H4 (cell line): ENCODE measurements at places on chromosomes 2 and 18. TPM values are rescaled to one million over a fixed set of nuclear protein-coding genes. Genes with fewer than 3 reads are reported as not detected.
A peak's percentile ranks its signal among the peaks of the same experiment; 100 is the strongest.

DNA sequence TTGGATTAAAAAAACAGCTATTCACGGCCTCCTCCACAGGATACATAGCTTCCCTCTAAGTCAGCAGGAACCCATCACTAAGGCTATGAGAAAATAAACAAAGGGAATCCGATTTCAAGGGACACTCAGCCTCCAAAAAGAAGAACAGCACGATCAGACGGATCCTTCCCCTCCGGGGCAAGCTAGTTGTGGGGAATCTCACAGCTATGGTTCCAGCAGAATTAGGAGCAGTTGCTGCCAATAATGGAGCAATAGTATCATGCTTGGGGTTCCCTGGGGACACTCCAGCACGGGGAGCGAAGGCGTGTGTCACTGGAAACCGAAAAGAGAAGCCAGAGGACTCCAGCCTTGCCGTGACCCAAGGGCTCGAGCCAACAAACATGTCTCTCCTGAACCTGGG, 163.1 kb downstream of the TTC32 start:
- no peak for DNase-seq

ADGRF3 gene
- 0.02 TPM in 1 of 2 replicates, not detected in the other for total RNA-seq

CCDC121 gene
- 1.5 and 1.9 TPM in 2 replicates for total RNA-seq

CDK15 gene
- 8.0 and 9.2 TPM in 2 replicates for total RNA-seq

DSG3 gene
- total RNA-seq, result not detected in 2 replicates

KRTCAP3 gene
- total RNA-seq, result not detected in 2 replicates

DNA sequence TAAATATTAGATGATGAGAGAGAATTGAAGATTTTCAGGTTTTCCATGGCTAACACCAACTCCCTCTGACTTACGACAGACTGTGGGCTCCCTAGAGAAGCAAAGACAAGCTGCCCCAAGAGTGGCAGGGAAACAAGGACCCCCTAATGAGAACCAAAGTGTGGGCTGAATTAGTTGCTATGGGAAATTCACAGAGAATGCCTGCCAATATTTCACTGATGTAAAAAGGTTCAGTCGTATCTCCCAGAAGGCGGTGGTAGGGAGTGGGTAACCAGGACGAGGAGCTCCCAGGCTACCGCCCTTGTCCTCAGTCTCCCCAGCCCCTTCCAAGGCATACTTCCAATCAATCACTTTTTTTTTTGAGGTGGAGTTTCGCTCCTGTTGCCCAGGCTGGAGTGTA, 113.6 kb downstream of the LAMA1 start:
- DNase-seq, result no peak

GRCh38 chr18:8701546-8702118, 3.7 kb upstream of the MTCL1 start:
- peak; percentile 75 for DNase-seq

DNA sequence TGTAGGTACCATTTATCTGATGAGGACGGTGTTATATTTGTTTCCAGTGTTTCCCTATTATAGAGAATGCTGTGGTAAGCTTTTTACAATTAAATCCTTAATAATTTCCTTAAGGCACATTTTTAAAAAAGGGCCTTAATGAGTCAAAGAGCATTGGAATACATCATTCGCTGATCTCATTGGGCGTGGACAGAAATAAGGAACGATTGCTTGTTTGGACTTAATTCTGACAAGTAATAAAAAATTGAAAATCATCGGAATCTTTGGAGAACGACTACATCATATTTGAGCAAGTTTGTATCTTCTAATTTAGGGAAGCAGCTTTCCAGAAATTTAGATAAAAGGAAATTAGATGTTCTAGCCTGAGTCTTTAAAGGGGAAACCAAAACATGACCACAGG, 11.3 kb downstream of the AGPS start:
- DNase-seq, result no peak

DNA sequence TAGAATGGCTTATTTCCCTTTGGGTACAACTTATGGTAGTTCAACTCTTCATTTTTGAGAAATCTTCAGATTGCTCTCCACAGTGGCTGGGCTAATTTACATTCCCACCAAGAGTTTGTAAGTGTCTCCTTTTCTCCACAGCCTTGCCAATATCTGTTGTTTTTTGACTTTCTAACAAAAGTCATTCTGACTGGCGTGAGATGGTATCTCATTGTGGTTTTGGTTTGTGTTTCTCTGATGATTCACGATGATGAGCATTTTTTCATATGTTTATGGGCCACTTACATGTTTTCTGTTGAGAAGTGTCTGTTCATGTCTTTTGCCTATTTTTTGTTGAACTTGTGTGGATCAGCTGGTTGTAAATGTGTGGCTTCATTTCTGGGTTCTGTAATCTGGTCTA, 871.0 kb downstream of the EPHA4 start:
- DNase-seq, result no peak

GRCh38 chr2:45029215-45029614, 20.0 kb upstream of the SIX2 start:
- no peak for DNase-seq

- DNase-seq, result peak; percentile 46
These were observed 115.2 kb downstream of the TTC32 start for GRCh38 chr2:19786408-19787058.

HNRNPLL gene
- 32.9 and 42.3 TPM in 2 replicates for total RNA-seq

DNA sequence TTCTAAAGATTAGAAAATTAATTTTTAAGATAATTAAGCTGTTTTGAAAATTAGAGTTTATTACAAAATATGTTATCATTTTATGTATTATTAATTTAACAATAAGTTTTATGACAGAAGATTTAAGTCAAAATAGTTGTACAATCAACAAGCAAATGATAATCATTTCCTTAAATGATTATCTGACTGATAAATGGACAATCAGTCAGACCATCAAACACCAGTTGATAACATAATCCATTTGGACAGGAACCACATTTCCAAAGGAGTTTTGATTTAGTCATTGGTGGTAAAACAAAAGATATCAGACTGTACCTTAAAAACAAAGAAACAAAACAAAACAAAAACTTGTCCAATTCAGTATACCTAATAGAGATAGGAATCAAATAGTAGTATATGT, 1.9 kb downstream of the TFPI start:
- DNase-seq, result no peak

ROCK2 gene
- total RNA-seq, result 8.2 and 12.8 TPM in 2 replicates

DNA sequence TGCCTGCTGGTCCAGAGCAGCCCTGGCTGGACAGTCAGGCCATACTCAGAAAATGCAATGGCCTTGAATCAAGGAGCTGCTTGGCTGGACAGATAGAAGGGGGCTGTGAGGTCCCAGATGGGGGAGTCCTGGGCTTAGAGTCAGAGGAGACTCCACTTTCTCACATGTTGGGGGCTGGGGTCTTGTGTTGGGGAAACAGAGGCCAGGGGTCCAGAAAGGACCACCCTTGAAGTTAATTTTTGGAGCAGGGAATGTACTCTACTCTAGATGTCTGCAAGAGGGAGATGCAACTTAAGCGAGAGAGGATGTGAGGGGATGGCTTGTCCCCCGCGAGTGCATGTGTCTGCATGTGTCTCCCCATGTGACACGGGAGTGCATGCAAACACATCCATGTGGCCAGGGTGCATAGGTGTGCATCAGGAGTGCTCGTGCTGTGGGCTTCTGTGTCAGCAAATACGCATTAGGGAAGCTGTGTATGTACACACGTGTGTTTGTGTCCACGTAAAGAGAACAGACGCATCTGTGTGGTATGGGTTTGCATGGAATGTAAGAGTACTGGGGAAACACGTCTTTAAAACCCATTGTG, 303.2 kb downstream of the MYCN start:
- no peak for DNase-seq

DNA sequence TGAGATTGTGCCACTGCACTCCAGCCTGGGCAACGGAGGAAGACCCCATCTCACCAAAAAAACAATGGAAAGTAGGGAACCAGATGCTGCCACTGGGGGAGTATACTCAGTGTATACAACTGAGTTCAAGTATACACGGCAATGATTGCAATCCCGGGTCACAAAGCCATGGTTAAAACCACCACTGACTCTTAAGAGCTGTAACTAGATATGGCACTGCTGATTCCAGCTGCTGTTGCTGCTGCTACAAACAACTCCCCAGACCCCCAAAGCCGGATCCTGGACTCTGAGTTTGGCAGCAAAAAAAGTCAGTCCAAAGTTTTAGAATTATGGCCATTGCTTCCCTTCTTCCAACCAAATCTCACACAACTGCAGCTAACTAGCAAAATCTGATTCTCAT, 43.7 kb upstream of the COX7A2L start:
- no peak for DNase-seq

REG3G gene
- not detected in 2 replicates for total RNA-seq

DNA sequence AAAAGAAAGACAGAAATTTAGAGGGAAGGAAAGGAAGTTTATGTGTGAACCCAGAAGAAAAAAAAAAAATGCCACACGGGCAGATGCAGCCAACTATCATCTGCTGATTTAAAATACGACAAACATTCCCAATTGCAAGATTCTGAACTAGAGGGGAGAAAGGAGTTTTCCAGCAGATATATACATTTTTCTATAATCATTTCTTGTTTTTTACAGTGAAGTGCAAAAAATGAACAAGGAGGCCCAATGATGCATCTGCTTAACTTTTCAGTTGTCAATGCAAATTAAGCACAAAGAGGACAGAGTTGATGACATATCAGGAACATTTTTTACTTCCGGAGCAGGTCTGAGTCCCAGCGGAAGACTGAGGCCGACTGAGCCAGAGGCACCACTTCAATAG, 144.7 kb downstream of the MYCN start:
- DNase-seq, result no peak

GRCh38 chr2:127226520-127227263, 6.6 kb upstream of the CYP27C1 start:
- DNase-seq, result peak; percentile 99

RAB6C gene
- not detected in 2 replicates for total RNA-seq

DNA sequence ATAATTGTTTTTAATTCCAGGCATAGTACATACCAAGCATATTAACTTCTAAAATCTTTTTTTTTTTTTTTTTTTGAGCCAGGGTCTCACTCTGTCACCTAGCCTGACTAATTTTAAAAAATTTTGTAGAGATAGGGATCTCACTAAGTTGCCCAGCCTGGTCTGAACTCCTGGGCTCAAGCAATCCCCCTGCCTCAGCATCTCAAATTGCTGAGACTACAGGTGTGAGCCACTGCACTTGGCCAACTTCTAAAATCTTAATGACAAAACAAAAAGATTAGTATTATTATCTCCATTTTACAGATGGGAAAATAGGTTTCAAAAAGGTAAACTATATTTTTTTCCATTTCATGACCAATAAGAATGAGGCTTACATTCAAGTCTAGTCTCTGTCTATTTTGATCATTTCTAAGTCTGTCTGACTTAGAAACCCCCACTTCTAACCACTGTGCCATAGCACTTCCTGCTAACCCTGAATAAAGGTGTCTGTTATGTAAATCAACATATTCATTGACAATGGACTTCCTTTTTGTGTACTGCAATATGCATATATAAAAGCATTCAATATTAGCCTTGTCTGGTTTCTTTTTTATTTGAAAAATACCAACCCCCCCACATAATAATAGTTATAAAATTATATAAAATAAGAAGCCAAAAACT, 28.7 kb upstream of the ZEB2 start:
- DNase-seq, result no peak

C2orf15 gene
- 0.37 and 3.8 TPM in 2 replicates for total RNA-seq

GRCh38 chr2:43160778-43161177, 65.6 kb downstream of the ZFP36L2 start:
- no peak for DNase-seq

DNA sequence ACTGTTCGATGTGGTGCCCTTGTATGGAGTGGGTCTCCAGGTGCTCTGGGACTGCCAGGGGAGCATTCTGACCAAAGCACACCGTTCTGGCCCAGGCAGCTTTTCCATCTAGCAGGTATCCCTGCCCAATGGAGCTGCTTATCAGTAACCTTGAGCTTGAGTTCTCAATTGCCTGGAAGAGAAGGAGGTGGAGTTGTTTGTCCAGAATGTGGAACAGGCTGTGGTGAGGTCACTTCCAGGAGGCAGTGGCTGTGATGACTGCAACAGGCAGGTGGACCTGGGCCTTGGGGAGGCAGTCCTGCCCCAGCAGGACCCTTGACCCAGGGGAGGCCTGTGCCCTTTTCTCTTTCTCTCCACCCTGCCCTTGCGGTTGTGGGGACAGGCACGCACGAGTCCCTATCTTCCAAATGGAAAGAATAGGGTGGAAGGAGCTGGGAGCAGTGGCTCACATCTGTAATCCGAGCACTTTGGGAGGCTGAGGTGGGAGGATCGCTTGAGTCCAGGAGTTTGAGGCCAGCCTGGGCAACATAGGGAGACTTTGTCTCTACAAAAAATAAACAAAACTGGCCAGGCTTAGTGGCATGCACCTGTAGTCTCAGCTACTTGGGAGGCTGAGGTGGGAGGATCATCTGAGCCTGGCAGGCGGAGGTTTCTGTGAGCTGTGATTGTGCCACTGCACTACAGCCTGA, 66.2 kb upstream of the MCFD2 start:
- DNase-seq, result no peak

GRCh38 chr2:189210250-189211087, 30.9 kb upstream of the COL5A2 start:
- peak; percentile 93 for DNase-seq

GRCh38 chr18:424668-425067, 75.8 kb downstream of the COLEC12 start:
- DNase-seq, result no peak

- DNase-seq, result no peak
These were observed 230.5 kb downstream of the PMAIP1 start for GRCh38 chr18:60130284-60130683.

DNA sequence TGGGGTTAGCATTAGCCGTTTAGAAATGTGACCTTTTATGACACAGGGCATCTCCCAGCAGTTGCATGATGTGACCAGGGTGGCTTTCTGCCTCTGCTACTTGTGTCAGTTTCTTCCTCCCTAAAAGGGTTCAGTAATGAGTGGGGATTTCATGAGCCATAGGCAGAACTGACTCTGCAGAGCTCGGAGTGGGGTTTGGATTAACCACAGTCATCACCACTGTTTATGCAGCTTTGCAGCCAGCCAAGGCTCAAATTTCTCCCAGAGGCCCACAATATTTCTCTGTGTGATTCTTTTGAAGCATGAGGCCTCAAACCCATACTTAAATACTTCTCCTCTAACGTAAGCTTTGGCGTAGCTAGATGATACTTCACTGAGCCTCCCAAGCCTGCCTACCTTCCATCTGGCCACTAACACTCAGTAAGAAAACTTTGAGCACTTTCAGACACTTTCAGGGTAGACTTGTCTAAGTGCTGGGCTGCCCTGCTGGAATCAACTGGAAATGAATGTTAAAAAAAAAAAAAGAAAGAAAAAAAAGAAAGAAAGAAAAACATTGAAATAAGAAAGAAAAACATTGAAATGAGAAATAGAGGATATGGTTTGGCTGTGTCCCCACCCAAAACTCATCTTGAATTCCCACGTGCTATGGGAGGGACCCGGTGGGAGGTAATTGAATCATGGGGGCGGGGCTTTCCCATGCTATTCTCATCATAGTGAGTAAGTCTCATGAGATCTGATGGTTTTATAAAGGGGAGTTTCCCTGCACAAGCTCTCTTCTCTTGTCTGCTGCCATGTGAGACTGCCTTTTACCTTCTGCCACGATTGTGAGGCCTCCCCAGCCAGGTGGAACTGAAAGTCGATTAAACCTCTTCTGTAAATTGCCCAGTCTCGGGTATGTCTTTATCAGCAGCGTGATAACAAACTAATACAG, 11.5 kb upstream of the LAPTM4A start:
- DNase-seq, result peak; percentile 86

CPO gene
- total RNA-seq, result 0.39 TPM in 1 of 2 replicates, not detected in the other
